ENCODE measurements at places on chromosomes 6 and 20. TPM values are rescaled to one million over a fixed set of nuclear protein-coding genes. Genes with fewer than 3 reads are reported as not detected.

- no peak for DNase-seq
Measured at GRCh38 chr6:67689329-67689728, 945.8 kb upstream of the ADGRB3 start.

Gene FRMD1
- not detected for total RNA-seq

Gene DPM1
- 42.6 TPM for total RNA-seq

GRCh38 chr6:80329496-80329895 lies 223.0 kb downstream of the BCKDHB start:
- no peak for DNase-seq

Gene SNX3
- total RNA-seq = 179 TPM

DNA sequence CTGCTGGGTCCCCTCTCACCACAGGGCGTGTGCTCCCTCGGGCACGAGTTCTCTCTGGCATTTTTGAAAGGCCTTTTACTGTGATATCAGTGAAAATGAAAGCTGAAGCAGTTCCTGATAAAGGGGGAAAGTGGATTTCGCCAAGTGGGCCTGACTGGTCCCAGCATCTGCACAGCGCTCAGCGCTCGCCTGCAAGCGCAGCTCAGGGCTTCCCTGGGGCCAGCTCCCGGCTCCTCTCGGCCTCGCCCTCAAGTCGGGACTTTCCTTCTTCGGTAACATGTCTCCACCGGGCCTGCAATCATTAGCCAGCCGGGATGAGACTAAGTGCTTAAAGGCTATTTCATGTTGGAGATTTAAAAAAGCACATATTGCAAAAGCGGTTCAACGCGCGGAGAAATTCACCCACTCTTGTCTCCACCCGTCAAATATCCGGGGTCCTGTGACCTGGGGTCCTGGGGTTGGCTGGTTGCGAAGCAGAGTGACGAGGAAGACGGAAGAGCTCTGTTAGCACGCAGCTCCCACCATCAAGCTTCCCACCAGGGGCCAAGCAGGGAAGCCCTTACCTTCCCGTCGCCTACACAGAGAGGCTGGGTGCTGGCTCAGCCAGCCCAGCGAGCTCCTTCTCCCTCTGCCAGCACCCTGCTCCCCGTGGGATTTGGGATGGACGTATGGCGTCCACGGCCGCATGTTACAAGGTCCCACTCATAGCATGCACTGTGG lies 114.1 kb downstream of the SMOC2 start:
- DNase-seq = no peak

Gene SSTR4
- total RNA-seq = not detected

GRCh38 chr6:107460083-107460631 lies 793 bp upstream of the PDSS2 start:
- DNase-seq = no peak

- DNase-seq = no peak
Measured at GRCh38 chr20:33239979-33240736, 4.4 kb downstream of the BPIFA1 start.

DNA sequence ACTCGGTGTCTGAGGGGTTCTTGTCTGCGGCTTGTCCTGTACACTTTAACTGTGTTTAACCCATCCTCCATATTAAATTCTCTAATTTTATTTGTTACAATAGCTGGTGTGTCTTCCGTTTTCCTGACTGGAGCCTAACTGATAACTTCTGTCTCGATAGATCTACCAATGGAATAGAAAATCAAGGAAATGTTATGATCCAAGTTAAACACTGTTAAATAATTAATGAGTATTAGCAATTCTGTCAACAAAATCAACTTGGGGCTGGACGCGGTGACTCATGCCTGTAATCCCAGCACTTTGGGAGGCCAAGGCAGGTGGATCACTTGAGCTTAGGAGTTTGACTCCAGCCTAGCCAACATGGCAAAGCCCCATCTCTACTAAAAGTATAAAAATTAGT lies 81.7 kb downstream of the DNAH8 start:
- no peak for DNase-seq

DNA sequence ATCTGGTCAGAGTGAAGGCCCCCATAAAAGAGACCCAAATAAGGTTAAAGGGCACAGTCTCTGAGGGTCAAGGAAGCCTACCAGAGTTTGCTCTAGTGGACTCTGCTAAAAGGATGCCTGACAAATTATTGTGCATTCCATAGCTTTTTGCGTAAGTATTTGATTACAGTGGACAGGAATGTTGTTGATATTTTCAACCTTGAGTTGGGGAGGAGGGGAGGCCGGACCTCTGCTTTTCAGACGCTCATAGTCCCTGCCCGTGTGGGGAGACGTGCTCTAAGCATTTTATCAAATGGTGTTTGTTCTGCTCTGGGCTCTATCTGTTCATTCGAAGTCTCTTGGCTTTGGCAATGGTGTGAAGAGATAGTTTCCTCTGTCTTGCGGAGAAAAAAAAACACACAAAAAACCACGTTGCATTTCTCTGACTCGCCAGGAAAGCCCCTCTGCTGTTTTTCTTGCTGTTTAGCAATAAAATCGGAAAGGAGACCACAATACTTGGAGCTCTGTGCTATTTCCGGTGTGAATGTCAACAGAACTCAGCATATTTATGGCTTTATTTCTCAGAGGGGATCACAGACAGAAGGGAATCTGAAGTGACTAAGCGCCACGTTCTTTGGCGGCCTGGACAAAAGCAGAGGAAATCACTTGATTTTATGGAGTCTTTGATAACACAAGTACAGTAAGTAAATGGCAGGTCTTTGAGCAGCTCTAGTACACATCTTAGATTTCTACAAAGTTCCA lies 159.8 kb downstream of the ZFP64 start:
- DNase-seq = no peak

Gene PBOV1
- total RNA-seq = not detected

DNA sequence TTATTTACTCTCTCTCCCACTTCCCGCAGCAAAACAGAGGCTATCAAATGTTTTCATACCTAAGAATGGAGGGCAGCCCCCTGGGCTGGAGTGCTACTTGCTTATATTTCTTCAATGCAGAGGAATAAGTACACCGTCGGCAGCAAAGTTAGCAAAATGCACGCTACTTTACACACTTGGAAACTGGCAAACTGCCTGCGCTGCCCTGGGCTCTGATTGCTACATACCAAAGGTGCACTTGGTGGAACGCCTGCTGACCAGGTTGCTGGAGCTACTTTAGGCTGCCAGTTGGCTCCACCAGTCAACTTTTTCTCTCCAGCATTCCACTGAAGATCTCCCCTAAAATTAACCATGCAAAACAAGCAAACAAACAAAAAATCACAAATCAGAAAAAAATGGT lies 62.4 kb downstream of the PRSS35 start:
- DNase-seq = no peak

Gene FAXC
- 49.3 TPM for total RNA-seq

DNA sequence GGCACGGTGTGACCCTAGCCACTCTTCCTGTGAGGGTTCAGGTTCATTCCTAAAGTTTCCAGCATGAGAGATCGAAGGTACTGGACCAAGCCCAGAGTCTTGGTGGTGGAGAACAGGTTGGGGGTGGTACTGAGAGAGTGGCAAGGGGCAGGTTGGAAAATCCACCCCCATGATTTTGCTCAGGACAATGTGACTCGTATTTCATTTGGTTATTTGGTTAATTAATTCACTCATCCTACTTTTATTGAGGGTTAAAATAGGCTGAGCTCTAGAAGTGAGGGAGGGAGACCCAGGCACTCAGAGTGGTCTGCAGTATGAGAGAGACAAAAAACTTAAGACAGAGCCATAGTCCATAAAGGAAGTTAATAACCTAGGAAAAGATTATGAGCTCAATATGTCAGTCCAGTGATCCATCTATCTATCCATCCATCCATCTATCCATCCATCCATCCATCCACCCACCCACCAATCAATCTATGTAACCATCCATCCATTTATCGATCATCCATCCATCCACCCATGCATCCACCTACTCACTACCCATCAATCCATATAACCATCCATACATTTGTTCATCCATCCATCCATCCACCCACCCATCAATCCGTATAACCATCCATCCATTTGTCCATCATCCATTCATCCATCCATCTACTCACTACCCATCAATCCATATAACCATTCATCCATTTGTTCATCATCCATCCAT lies 6.7 kb upstream of the BPIFB6 start:
- DNase-seq = no peak

DNA sequence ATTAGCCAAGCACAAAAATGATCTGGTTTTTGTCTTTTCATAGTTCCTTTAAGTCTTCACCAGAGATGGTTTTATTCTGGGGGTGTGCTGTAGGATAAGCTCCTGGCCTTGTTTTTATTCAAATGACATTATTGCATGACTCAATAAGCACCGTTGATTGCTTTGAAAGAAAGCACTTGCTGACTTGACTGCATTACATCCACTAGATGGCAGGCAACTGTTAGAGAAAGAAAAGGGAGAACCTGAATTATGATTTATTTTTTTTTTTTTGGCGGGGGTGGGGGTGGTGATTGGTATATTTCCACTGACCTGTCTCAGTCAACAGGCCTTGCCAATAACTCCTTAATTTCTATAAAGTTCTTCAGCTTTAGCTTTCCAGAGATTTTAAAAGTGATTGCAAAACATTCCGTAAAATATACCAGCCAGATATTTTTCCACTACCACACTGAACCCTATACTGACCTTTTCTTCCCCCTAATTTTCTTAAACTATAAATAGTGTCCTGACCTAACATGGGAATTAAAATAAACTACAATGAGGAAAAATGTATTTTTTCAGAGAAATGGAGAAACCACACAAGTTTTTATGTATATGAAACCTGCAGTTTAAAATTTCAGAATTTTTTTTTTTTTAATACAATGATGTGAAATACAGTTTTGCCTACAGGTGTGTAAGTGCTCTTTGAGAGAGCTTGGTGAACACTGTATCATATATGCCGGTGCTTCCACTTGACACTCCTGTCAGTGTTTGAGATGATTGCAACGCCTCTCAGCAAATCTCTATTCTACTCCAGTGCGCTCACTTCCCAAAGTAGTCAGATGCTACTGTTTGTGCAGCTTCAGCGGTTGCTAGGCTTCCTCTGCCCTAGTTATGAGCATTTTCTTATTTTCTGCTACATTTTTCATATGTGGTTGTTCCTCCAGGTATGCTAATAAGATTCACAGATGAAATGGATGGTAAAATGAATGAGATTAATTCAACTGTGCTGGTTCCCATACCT lies 274.3 kb downstream of the CD109 start:
- DNase-seq = no peak

DNA sequence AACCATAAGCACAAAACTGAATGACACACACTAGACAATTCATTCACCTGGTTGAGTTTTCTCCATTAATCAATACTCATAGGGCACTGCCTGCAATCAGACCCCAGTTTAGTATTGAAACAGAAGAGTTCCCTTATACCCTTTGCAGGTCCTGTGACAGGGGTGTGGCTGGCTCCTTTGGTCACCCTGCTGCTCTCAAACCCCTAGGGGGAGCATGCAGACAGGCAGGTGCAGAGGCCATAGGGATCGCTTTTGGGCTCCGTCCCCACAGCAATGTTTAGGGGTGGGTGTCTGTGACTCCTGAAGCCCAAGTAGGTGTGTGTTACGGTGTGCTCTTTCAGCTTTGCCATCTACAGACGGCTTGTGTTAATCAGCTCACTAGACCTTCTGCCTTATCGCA lies 210.4 kb downstream of the CENPW start:
- no peak for DNase-seq

GRCh38 chr20:32965581-32966373 lies 38.5 kb downstream of the SUN5 start:
- DNase-seq = no peak

DNA sequence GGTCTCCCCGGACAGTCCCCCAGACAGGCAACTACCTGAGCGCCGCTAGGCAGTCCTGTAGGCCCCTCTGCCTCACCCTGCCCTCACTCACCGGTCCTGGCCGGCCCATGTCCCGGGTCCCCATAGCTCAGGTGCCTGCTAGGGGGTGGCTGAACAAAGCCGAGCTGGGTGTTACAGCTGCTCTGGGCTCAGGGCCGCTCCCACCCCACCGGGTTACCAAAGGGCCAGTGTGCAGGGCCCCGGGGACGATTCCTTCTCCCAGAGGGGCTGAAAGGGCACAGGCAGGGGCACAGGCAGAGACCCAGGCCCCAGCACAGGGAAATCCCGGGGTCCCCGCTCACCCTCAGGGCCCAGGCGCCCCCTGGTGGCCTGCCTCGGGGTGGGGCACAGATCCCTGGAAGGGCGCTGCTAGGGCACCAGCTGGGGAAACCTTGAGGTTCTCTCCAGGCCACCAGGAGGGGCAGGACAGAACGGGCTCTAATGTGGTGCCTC lies 118.4 kb downstream of the GRM4 start:
- no peak for DNase-seq

DNA sequence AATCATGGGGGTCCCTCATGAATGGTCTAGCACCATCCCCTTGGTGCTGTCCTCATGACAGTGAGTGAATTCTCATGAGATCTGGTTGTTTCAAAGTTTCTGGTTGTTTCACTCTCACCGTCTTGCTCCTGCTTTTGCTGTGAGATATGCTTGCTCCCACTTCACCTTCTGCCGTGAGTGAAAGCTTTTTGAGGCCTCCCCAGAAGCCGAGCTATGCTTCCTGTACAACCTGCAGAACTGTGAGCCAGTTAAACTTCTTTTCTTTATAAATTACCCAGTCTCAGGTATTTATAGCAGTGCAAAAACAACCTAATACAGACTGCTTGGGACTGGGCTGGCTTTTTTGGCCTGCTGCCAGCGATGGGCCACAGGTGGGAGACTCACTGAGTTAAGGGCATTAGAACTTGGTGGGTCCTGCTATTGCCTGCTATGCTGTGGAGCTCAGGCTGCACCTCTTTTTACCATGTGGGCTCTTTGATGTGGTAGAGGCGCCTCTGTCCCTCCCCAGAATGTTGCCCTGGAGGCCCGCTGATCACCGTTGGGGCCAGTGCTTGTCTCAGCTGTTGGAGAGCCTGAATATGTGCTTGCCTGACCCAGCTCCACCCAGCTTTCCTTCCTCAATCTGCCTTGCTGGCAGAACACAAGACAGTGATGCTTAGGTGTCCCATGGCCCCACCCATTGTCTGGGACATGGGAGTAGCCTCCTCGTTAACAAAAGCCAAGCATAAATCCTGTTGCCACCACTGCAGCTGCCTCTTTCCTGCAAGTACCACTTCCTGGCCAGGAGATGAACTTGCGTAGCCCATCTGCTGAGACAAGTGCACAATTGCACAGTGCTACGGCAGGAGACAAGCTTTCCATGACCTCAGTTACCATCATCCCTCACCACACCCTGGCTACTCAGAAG lies 47.1 kb downstream of the IGF2R start:
- DNase-seq = no peak

Gene IMPG1
- not detected for total RNA-seq

Gene SNAI1
- total RNA-seq = not detected

GRCh38 chr20:19098806-19099578 lies 113.5 kb upstream of the SLC24A3 start:
- no peak for DNase-seq

Gene CLPSL1
- total RNA-seq = not detected
